ENCODE measurements at places on chromosomes 5 and 9. TPM values are rescaled to one million over a fixed set of nuclear protein-coding genes. Genes with fewer than 3 reads are reported as not detected.

GRCh38 chr5:160520609-160521391 lies 99.1 kb downstream of the PTTG1 start:
- DNase-seq = no peak

The LAMC3 gene
- 0.54 TPM for total RNA-seq

GRCh38 chr9:76490249-76490990 lies 31.4 kb downstream of the GCNT1 start:
- no peak for DNase-seq

The TAF11L5 gene
- total RNA-seq = not detected

The LCN1 gene
- total RNA-seq = not detected

The PTPRD gene
- total RNA-seq = 101 TPM

- DNase-seq = no peak
Measured at GRCh38 chr9:18190671-18191374, 283.1 kb upstream of the ADAMTSL1 start.

- no peak for DNase-seq
Measured at GRCh38 chr5:117614408-117614807, 1039.8 kb upstream of the SEMA6A start.

GRCh38 chr9:32965999-32966722 lies 35.3 kb downstream of the APTX start:
- DNase-seq = no peak

DNA sequence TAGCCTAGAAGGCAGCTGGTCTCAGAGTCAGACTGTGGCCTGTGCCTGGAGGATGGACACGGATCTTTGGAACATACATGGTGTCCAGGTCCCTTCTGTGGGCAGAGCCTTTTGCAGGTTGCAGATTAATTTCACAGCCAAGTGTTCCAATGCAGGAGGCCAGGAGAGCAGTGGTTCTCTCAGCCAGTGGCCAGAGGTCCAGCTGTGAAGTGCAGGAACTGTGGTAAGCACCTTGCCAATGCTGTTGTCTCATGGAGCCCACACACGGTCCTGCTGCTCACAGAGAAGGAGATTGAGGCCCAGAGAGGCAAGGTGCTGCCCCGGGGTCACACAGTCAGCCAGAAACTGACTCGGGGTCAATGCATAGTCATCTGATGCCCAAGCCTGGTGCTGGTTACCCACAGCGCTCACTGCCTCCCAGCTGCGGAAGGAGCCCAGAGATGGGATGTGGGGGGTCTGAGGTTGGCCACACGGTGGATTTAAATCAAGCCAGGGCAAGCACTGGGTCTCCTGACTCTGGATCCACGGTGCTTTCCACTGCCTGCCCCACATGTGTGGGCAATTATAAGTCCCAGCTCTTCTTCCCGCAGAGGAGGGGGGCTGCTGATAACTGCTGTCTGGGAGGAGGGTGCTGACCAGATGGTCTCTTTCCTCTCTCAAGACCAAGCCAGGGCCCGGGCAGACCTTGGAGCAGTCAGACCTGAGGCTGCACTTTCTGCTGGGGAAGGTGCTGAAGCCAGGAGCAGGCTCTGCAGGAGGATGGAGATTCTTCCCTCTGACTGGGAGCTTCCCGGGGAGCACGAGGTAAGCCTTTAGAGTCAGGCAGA lies 2.8 kb downstream of the PDGFRB start:
- no peak for DNase-seq

The IGFBPL1 gene
- 16.6 TPM for total RNA-seq

- no peak for DNase-seq
Measured at GRCh38 chr5:111689357-111689935, 67.5 kb downstream of the NREP start.

- no peak for DNase-seq
Measured at GRCh38 chr5:43061352-43062075, 21.4 kb upstream of the ANXA2R start.

The IZUMO3 gene
- not detected for total RNA-seq

DNA sequence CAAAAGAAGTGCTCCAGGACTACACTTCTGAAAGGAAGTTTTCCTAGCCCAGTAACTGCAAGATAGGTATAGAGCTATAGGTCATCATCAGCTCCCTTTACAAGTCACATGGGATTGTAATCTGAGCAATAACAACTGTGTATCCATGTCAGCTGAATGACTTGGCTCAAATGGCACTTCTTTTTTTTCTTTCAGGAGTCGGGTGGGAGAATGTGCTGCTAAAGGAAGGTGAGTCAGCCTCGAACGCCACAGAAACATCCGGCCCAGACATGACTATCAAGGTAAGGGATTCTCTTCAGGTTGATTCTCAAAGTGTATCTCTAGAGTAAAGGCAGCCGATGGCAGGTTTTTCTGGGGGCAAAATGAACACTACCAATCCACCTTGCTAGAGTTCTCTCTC lies 192.2 kb downstream of the C9orf152 start:
- DNase-seq = no peak

DNA sequence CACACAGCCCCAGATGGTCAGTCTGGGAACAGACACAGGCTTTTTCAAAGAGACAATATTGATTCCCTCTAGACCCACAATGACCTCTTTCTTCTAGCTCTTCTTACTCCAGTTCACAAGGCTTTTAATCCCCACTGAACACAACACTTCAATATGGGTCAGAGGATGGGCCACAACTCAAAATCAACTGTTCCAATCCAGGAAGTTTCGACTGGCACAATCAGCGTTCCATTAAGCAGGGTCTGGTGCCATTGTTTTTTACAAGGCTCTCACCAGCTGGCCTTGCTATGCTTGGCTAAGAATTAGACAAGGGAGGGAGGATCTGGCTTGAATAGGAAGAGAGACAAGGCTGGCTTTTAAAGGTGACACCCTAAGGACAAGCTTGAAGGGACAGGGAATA lies 199.4 kb upstream of the SLC24A2 start:
- no peak for DNase-seq

The IL5 gene
- total RNA-seq = not detected

- DNase-seq = no peak
Measured at GRCh38 chr5:35900972-35901695, 37.3 kb downstream of the CAPSL start.

The SETX gene
- total RNA-seq = 57.9 TPM

GRCh38 chr5:64273276-64273675 lies 107.6 kb downstream of the RNF180 start:
- no peak for DNase-seq

The C5orf63 gene
- total RNA-seq = 2.0 TPM

GRCh38 chr5:174718880-174719610 lies 5.3 kb upstream of the MSX2 start:
- DNase-seq = no peak

DNA sequence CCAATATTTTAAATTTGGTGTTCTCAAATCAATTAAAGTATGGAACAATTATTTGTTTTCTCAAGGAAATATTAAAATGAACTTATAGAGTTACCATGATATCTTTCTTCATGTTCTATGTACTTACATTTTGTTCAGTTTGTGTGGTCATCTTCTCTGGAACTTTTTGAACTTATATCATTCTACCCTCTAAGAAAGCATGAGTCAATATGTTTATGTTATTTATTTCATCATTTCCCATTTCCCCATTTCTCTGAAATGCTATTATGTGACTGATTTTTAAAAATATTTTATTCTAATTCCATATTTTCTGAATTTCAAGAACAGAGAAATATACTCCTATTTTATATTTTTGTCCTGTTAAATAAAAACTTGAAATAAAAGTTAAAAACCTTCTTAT lies 123.5 kb upstream of the ACOT12 start:
- DNase-seq = no peak

Data from thoracic aorta (tissue), 2 donors.